ENCODE measurements at places on chromosomes 7 and 10.

DNA sequence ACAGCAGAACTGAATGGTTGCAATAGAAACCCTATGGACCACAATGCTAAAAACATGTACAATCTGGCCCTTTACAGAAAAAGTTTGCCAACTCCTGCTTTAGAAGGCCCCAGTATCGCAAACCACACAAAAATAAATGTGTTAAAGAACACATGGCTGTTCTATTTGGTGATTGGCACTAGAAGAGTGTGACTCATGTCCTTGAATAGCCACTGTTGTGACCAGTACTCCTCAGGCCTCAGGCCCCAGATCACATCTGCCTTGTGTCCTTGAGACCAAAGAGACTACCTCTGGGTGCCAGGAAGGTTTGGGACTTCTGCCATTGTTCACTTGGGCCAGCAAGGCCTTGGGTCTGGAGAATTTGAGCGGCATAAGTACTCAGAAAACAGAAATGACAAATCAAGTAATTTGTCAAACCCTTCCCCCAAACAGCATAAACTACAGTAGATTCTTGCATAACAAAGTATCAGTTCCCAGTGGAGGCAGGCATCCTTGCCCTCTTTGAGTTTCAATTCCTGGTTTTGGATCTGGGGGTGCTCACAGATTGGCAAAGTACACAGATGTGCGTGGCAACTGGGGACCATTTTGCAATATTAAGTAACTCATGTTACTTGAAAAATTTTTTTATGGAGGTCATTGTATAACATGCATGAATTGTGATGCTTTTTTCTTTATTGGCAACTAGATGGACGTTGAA lies 50.2 kb downstream of the MTURN start:
- DNase-seq, result no peak

DNA sequence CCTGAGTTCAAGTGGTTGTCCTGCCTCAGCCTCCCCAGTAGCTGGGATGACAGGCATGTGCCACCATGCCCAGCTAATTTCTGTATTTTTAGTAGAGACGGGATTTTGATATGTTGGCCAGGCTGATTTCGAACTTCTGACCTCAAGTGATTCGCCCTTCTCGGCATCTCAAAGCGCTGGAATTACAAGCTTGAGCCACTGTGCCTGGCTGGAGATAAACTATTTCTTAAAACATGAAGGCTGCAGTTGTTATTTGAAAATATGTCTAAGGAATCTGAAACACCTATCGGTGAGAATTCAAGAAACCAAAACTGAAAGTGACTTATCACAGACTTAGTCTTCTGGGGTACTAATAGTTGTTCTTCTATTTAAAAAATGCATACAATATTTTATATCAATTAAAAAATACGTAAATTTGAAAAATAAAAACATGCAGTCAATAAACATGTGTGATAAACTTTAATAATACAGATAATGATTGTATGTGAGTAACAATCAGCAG lies 176.9 kb upstream of the PRSS58 start:
- no peak for DNase-seq

DNA sequence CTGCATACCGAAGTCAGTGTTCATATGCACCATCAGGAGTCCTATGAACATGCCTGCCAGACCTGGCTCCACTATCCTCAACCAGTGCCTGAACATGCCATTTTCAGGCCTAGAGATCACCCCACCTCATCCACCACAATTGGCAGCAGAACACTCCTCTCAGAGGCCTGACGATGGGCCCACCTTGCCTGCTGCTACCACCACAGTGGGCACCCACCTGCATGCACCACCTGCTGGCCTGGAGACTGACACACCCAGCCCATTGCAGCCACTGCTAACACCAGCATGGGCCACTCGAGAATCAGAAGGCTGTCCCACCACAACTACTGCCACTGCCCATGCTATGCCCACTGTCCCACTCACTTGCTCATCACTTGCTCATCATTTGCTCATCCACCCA lies 130.7 kb upstream of the FAM13C start:
- no peak for DNase-seq

DNA sequence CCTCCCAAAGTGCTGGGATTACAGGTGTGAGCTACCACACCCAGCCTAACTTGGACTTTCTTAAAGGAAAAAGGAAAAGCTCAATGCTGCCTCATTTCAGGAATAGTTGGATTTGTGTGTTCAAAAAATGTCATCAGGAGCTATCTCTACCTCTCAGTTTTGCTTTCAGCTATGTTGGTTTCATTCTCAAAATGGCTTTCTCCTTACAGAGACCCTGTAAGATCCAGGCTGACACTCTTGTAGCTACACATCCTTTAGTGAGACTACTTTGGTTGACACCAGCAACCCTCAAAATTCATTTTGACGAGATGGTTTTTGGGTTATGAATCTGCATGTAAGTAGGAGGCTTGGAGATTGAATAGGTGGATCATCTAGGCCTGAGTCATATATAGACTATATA lies 269.7 kb upstream of the SORCS1 start:
- no peak for DNase-seq

- peak; percentile 17 for DNase-seq
These were observed 239.6 kb downstream of the DNAJB6 start for GRCh38 chr7:157576415-157576814.

DNA sequence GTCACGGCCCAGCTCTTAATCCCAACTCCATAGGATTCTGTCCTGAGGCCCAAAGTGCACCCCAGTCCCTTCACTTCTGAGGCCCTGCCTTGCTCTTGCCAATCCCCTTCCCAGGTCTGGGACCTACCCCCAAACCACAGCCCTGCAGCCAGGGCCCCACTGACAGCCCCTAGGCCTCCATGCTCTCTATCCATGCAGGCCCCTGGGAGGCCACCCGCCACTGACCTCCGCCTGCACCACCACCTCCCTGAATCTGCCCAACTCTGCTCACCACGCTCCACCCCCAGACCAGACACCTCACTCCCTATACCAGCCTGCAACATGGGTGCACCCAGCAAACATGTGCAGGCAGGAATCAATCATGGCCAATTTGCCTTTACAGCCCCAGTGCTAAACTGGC lies 10.2 kb downstream of the SLIT1 start:
- DNase-seq, result no peak

DNA sequence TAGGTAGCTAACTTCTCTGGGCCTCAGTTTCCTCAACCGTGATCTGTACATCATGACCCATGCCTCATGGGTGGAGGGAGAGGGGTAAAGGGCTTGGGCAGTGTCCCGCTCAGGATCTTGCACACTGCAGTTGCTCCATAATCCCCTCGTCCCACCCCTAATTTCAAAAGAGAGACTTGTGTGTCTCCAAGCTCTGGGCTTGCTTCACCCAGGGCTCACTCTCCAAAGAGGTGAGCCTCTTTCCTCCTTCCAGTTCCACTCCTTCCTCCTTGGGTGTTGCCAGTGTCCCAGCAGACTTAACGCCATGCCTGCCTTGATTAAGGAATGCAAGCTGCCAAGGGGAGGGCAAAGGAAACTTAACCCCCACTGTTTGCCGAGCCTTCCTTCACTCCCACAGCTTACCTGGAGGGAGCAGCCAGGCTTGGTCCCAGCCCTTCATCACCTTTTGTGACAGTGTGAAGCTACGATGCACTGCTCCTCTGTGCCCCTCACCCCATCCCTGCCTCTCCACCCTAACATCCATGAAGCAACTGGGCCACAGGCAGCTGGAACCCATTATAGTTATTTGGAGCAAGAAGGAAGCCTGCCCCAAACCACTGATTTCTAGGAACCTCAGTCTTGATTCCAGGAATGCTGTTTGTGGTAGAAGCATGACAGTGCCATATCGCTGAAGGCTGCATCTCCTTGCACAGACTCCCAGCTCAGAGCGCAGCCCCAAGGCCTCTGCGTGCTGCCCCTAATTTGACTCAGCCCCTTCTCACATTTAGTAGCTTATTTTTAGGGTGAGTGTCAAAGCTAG lies 363.3 kb downstream of the TNS3 start:
- DNase-seq, result no peak

DNA sequence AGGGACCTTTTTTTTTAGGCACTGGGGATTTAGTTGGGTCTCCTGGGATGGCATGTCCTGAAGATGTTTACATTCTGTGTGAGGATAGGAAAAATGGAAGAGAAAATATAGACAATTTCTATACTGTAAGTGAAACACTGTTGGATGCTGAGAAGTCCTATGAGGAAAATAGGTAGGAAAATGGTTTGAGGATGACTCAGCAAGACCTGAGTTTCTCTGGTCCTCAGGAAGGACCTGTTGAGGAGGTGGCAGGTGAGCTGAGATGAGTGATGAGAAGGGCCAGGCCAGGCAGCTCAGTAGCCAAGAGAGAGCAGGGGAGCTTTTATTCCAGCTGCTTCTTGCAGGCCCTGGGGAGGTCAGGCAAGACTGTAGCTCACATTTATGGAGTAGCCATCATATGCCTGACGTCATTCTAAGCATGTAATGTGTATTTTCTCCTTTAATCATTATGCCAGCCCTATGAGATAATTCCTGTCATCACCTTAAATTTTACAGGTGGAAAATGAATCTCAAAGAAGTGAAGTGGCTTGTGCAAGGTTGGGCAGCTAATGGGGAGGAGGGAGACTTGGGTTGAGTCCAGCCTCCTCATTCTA lies 19.1 kb upstream of the LRRC18 start:
- no peak for DNase-seq

- DNase-seq, result no peak
These were observed 23.4 kb upstream of the MICU1 start for GRCh38 chr10:72649291-72649690.
